PC-3 (cell line): ENCODE measurements at places on chromosomes 16 and 17. TPM values are rescaled to one million over a fixed set of nuclear protein-coding genes. Genes with fewer than 3 reads are reported as not detected.

CSNK2A2 gene
- 14.2 and 17.7 TPM in 2 replicates for total RNA-seq

TUFM gene
- 185 and 198 TPM in 2 replicates for total RNA-seq

ENDOV gene
- total RNA-seq: 57.9 and 59.3 TPM in 2 replicates

LAT gene
- 0.29 and 1.0 TPM in 2 replicates for total RNA-seq

ZNF19 gene
- 0.40 and 1.5 TPM in 2 replicates for total RNA-seq

DNA sequence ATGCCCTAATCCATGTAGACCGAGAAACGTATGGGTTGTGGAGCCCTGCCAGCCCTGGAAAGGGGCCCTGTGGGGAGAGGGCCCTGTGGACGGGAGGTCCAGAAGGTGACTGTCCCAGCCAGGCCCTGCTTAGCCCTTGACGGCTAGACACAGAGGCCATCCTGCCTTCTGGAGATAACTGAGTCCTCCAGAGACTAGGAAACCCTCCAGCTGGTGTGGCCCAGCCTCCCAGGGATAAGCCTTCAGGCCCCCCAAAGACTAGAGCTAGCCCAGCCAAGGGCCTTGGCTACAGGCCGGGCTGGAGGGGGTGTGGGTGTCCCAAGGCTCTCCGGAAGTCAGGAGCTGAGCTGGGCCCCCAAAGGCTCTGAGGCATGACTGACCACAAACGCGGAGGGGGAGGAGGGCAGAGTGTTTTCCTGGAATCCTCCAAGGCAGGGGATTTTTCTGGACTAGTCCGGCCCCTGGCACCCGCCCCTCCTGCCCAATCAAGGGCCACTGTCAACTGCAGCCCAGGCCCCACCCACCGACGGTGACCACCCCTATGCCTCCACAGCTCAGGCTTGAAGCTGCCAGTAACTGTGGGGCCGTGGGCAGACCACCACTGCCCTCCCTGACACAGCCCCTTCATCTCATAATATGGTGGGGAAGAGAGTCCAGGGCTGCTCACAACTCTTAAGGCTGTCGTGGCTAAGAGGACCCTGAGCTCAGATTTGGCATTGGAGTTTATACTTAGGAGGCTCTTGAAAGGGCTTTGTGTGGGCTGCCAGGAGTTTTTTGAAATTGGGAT is 885 bp upstream of the VASN start:
- DNase-seq: no peak

DNA sequence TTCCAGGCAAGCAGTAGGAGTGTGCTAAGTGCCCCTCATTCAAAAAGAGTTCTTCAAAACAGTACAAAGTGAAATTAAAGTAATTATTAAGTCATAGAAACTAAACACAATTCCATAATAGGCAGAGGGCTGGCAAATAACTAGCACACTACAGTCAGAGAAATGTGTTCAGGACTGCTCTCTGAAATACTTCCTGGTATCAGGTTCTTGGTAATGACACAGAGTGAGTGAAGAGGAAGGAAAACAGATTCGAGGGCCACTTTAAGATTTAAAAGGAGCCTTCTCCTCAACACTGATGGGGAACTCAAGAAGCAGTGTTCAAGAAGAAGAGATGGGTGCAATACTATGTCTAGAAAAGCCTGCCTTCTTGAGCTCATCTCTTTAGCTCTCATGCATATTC is 139.2 kb downstream of the TOX3 start:
- DNase-seq: no peak

DNA sequence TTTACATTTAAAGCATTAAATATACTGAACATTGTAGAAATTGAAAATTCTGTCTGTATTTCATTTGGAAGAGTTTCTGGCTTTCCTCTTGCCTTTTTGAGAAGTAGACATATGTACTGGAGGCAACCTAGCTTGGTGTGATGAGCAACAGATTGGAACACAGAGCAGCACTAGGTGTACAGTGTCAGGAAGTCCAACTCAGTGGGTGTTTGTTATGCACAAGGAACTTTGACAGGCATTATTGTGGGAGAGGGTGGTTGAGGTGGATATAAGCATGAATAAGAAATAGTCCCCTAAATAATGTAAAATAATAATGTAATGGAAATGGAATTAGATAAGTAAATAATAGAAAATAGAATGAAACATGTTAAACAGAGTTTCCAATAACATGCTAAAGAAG is 58.1 kb downstream of the PPM1E start:
- no peak for DNase-seq

DNA sequence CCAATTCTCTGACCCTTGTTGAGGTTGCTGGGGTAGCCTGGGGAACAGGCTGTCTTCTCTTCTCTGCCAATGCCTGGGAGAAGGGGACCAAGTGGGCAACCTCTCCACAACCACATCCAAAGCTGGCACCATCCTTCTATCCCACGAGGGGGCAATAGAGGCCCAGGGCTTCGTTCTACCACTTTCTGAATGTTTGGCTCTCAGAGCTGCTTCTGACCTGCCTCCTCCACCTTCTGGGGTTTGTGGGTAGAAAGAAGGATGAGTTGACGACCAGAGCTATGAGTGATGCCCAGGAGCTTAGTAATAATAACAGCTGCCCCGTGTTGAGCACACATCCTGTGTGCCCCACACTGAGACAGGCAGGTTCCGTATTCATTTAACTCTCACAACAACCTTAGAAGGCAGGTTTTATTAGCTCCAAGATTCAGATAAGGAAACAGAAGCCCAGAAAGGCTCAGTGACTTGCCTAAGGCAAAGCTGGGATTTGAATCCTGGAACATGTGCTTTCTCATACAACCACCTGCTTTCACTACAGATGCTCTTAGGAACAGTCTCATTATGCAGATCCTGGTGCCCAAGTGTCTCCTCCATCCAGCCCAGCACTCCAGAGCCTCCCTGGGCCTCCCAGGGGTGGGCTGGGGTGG is 11.1 kb downstream of the TSPOAP1 start:
- peak; percentile 95 for DNase-seq
